Brain (organoid and tissue), 16 donors: ENCODE measurements at places on chromosomes 1 and 21.

DNA sequence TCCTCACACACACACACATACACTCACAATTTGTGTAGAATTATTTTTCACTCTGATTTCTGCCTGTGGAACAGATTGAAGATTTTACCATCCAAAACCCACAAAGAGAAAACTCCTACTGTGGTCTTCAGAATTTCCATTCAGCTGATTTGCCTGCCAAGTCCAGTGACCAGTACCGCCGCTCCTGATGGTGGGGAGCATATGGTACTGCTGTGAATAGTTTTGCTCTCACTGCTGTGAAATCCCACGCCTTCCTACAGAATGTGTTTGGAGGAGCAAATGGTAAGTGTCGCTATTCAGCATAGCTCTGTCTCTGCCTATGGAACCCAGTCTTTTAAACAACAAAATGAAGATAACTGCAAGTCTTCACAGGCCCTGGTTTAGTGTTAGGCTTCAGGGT lies 629.5 kb downstream of the LMO4 start:
- DNase-seq: peak; percentile 98

- DNase-seq: no peak
Measured at GRCh38 chr1:211338224-211338620, 11.6 kb downstream of the TRAF5 start.

GRCh38 chr1:72117621-72118020 lies 164.7 kb downstream of the NEGR1 start:
- DNase-seq: peak; percentile 2

- no peak for DNase-seq
Measured at GRCh38 chr1:223234170-223234514, 91.1 kb upstream of the TLR5 start.

DNA sequence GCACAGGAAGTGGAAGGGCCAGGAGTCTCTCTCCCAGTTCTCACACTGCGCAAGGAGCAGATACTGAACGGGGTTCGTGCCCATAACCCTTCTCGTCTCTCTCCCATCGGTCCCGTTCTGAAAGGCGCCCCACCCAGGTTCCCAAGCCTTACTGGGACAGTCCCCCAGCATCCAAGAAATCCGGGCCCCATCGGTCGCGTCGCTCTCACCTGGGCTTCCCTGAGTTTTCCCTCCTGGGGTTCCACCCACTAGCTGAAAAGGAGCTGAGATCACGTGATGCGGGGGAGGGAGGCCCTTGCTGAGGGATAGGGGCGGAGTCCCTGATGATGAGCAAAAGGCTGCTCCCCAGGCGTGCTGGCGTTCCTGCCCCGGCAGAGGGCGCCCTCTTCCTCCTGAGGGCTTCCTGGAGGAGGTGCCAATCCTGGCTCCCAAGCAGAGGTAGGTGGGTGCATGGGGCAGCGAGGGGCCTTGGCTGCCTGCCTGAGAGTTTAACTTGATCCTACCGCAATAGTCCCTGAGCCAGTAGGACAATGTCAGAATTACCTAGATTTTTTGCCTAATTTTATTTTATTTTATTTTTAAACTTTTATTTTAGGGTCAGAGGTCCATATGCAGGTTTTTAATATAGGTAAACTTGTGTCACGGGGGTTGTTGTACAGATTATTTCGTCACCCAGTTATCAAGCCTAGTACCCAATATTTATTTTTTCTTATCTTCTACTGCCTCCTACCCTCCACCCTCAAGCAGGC lies at the start of gene SPOCD1:
Gene SPOCD1 (minus strand): TSS at position 271 of the 749 bp plus-strand sequence. CDS start 689 bp downstream, outside the sequence.
- DNase-seq: no peak

DNA sequence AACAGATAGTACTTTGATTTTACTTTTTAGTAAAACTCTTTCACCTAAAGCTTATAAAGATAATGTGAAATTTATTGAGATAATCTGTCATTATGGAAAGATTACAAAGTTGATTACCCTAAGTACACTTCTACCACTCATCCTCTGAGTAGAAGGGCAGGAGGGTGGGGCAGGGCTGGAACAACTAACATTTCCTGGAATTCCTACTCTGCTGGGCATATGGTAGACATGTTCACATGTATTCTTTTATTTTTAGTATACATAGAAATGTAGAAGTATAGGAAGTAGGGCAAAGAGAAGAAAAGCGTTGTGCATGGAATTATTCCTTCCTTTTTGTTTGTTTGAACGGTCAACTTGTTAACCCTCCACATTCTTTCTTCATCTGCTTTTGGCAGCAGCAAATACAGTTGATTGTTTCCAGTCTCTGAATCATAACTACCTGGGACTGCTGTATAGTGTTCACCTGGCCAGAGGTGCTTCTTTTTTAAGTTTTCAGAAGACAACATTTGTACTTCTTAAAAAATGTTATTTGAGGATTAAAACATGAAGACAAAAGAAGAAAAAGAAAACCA lies 85.1 kb downstream of the POU2F1 start:
- DNase-seq: no peak

DNA sequence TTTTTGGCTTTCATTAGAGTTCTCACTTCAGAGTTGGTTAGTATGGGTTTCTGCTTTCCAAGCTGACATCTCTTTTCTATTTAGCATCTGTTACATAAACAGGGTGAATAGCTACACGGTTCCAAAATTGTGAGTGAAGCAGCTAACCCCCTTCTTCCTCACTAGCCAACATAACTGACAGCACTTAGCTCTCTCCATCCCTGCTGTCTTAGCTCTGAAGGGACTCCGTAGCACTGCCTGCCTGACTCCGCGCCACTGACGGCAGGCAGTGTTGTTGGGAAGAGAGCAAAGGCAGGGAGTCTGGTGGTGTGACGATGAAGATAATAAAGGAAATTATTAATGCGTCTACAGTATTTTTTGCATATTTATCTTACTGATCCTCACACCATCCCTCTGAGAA lies 247.0 kb downstream of the PTBP2 start:
- peak; percentile 97 for DNase-seq
